Astrocyte (in vitro differentiated cells and primary cell): ENCODE measurements at places on chromosomes 16 and 17.

DNA sequence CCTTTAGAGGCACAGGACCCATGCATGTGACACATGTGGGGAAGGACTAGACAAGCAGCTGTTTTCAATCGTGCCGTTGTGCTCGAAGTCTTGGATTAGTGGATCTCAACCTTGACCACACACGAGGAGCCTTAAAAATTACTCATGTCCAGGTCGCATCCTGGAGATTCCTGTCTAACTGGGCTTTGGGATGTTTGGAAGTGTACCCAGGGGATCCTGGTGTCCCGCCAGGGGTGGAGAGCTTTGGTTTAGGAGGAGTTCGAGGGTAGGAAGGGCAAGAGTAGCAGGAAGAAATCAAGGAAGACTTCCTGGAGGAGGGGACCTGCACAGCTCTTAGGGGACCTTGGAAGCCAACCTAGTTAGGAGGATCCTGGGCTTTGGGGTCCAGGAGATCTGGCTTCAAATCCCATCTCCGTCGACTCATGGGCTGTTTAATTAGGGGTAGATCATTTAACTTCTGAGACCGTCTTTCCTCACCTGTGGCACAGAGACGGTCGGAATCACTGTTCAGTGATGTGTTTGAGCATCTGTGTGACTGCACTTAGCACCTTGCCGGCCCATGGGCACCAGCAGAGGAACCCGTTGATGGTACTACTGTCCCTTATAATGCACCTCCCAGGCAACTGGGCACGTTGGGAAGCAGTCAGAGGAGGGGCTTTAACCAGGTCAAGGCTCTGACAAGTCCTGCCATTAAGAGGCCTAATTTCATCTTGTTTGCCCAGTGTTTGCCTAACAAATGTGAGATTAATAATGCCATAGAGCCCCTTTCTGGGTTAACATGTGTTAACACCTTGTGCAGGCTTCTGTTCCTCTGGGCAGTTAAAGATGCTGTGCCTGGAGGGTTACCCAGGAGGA lies 102.0 kb upstream of the PLCG2 start:
- no peak for DNase-seq

GRCh38 chr17:81723651-81724209 lies 11.6 kb downstream of the SLC25A10 start:
- no peak for DNase-seq

DNA sequence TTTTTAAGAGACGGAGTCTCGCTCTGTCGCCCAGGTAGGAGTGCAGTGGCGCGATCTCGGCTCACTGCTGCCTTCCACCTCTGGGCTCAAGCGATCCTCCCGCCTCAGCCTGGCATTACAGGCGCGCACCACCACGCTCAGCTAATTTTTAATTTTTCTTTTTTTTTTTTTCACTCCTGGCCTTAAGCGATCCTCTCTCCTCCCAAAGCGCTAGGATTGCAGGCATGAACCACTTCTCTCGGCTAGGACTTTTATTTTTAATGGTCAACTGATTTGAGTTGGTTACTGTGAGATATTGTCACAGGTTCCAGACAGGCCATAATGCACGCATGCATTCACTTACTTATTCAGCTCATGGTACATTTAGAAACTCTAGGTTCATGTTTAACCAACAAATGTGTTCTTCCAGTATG lies 888 bp downstream of the PIGW start:
- DNase-seq = no peak

GRCh38 chr17:49967621-49968404 lies 1.2 kb upstream of the DLX4 start:
- no peak for DNase-seq

- no peak for DNase-seq
Measured at GRCh38 chr16:67179421-67180080, 4.2 kb downstream of the MATCAP1 start.

- peak; percentile 19 for DNase-seq
Measured at GRCh38 chr17:76278952-76279741, 14.0 kb downstream of the UBALD2 start.

DNA sequence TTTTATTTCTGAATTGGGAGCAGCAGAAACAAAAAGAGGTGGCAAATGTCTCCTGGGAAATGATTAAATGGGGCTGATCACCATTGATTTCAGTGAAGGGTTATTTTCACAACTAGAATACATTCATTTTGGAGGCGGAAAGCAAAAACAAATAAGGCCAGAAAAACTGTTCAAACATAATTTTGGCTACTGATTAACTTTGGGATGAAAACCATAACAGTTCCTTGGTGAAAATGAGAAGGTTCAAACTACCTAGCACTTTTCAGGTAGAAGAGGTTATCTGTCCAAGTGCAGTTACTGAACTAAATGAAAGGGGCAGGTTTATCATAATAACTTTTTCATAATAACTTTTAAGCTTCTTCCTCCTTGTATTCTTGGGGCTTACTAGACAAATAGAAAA lies 718.5 kb downstream of the CDH11 start:
- no peak for DNase-seq

- peak; percentile 19 for DNase-seq
Measured at GRCh38 chr17:79925242-79925957, 86.2 kb upstream of the CBX4 start.

GRCh38 chr16:68711421-68712139 lies 25.5 kb upstream of the CDH1 start:
- no peak for DNase-seq

DNA sequence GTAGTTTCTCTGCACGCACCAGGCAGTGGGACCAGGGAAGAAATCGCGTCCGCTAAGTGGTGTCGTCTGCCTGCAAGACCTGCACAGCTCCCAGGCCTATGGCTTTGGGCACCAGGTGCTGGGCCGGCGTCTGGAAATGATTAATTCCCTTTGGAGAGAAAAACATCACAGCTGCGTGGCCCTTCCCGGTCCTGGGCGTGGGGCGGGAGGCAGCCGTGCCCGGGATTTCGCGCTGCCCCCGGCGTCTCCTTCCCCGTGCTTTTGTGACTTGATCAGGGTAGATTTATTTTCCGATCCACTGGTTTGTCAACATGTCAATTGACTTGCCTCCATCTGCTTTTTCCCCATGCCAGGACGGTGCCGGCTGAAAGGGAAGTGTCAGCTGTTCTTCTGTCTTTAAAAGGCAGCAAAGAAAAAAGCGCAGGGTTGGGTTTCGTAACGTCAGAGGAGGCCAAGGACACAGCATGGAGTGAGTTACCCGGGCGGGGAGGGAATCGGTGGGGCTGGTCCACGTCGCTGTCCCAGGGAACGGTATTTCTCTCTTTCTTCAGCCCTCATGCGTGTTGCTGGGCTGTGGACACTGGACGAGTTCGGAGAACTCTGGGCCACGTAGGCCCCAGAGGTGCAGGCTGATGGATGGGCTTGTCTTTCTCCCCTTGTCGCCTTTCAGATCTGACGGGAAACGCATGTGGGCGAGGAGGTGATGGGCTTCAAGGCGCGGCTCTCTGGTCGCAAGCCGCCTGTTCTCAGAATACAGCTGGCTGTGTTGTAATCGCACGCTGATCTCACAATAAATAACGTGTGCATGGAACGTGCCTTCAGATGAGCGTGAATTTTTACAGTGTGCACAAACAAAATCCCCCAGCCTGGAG lies 188.1 kb upstream of the ZNF469 start:
- DNase-seq = no peak

DNA sequence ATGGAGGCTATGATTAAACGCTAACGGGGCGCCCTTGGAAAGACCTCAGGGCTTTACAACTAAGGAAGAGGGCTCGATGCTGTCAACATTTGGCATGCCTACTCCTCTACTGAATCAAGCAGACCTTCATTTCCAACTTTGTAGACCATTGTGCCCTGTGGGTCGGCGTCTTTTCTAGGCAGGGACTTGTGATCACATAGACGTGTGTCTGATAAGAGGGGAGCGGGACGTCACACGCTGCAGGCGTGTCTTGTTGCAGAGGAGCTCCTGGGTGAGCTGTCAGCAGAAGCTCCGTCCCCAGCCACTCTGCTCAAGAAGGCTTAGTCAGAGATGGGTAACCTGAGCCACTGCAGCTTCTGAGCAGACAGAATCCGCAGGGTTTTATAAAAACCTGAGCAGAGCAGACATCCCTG lies 2.8 kb downstream of the MAPK8IP3 start:
- peak; percentile 79 for DNase-seq

GRCh38 chr17:77322514-77323412 lies 182.0 kb downstream of the SEC14L1 start:
- peak; percentile 99 for DNase-seq

GRCh38 chr16:50335196-50335958 lies 33.4 kb downstream of the BRD7 start:
- DNase-seq = no peak

DNA sequence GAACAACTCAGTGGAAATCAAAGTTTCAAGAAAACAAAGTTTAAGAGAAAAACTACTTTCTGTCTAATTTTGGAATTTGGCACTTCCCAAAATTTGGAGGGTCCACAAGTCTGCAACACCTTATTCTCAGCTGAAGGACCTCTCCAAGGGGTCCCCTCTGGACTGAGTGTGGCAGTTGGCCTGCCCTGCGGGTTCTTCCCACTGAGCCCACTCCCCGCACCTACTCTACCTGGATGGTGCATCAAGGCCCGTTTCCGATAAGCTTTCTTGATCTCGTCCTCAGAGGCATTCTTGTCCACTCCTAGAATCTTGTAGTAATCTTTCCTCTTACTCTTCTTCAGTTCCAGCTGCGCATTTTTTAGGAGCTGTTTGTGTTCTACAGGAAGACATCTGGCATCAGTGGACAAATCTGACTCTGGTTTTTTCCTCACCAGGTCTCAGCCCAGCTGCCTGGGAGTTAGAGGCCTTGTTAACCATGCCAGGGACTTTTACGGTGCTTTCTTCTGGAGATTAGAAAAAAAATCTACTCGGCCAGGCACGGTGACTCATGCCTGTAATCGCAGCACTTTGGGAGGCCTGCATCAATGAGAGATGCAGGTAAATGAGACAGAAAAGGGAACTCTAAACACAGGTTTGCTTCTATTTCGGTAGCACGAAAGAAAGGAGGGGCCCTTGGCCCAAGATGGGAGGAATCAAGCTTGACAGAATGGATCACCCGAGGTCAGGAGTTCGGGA lies 15.6 kb downstream of the CNP start:
- DNase-seq = peak; percentile 50

DNA sequence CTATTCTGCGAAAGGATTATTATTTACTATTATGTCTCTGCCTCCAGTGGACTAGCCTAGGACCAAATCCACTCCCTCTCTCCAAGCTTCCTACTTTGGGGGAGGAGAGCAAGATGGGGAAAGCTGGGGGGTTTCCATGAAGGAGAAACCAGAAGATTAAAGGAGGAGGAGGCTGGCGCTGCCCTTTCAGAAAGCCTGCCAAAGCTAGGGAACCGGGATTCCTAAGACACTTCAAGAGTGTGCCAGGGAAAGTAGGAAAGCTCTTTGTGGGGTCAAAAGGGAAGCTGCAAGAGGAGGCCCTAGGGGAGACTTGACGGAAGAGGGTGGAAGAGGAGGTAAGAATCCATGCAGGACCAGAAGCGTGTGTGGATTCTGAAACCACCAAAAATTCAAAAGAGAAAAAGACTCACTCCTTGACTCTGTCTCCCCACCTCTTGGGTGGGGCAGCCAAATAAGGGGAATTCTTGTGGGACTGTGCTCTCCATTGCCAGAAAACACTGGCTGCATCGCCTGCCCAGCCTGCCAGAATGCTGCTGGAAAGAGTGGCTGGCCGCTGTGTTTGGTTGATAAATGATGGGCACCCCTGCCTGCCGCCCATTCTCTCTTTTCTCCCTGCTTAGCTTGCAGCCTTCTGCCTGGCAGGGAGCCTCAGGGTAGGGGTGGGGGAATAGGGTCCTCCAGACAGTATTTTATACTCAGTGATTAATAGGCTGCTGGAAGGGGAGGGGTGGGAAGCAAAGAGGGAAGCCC lies 11.8 kb upstream of the KAT7 start:
- no peak for DNase-seq

- no peak for DNase-seq
Measured at GRCh38 chr17:2707721-2708584, 3.6 kb downstream of the CLUH start.

- no peak for DNase-seq
Measured at GRCh38 chr16:53457670-53458069, 23.4 kb downstream of the RBL2 start.

- peak; percentile 67 for DNase-seq
Measured at GRCh38 chr17:15453246-15453645, 14.2 kb downstream of the CDRT4 start.

- DNase-seq = no peak
Measured at GRCh38 chr17:16942141-16943031, 29.5 kb downstream of the TNFRSF13B start.

GRCh38 chr17:79871131-79871530 lies 31.9 kb upstream of the CBX4 start:
- DNase-seq = no peak

- no peak for DNase-seq
Measured at GRCh38 chr17:8100111-8100510, 12.6 kb upstream of the ALOX12B start.

- DNase-seq = no peak
Measured at GRCh38 chr16:79001156-79001967, 599.2 kb downstream of the MAF start.

DNA sequence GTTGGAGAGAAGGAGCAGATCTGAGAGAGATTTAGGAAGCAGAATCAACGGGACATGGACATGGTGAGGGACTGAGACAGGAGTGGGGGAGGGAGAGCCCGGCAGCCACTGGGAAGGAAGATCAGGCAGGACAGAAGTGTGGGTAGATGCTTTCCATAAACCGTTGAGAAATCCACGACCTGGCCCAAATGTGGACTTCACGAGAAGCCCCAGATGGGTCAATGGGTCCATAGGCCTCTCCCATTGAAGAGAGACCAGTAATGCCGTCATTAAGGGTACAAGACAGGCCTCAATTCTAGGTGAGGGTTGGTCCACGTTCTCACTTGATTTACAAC lies 530 bp upstream of the CCL22 start:
- DNase-seq = no peak

GRCh38 chr17:73541111-73541510 lies 103.1 kb downstream of the SDK2 start:
- no peak for DNase-seq

- no peak for DNase-seq
Measured at GRCh38 chr17:81999976-82000802, 22.5 kb downstream of the CENPX start.

DNA sequence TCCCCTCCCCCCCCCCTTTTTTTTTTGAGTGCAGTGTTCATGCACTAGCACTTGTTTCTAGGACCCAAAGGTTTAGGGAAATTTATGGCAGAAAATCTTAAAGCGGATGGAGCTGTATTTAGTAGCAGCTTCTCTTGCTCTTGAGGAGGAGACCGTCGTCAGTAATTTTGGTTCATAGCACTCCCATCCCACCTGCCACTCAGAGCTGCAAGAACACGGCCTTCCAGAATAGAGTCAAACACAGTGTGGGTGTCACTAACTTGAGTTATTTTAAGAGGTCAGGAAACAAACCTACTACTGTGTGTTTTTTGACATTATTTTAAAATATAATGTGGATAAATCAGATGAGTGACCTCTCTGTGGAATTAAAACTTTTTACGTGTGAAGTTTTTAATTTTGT lies 37.3 kb downstream of the SEC14L1 start:
- no peak for DNase-seq

- DNase-seq = peak; percentile 20
Measured at GRCh38 chr17:39094607-39095308, 56.7 kb downstream of the PLXDC1 start.

DNA sequence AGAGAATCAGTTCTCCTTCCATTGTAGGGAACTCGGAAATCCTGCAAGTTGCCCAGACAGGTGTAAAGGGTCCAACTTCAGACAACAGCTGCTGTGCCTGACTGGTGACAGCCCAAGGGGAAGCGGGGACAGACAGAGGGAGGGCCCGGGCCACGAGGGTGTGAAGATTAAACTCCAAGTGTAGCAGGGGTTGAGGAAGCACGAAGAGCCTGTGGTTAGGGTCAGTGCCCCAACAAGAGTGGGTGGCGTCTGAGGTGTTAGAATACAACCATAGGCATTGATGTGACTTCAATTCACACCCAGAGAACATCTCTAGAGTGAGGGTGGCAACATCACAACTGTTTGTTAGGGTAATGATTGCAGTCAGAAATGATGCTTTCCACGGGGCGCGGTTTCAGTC lies 39.1 kb downstream of the ASPA start:
- DNase-seq = no peak
